Hepatocyte (in vitro differentiated cells): ENCODE measurements at places on chromosomes 2 and 18. TPM values are rescaled to one million over a fixed set of nuclear protein-coding genes. Genes with fewer than 3 reads are reported as not detected.

DNA sequence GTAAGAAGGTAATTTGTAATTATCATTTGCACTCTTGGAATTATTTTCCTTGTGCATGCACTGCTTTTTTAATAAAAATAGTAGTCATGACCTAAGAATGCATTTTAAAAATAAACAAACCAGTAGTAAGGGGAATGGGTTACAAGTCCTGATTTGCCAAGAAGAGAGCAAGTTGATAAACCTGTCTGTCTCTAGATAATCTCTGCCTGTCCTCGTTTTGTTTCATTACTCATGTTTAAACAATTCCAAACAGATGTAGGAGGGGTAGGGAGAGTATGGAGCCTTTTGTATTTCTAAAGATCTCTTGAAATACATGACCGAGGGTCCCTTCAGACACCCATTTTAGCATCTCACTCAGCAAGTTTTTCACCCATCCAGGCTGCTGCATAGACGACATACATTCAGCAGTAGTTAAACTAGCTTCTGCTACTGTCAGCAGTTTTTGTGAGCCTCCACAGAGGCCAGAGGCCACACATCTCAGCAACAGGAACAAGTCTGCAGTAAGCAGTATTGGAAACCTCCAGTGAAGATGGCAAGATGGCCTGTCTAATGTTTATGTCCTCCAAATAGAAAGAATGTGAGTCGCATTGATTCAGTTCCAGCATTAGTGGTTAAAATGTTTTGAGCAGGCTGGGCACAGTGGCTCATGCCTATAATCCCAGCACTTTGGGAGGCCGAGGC, 2.3 kb upstream of the EXOC6B start:
- peak; percentile 23 for DNase-seq

- DNase-seq, result no peak
Measured at GRCh38 chr2:235638541-235639427, 144.9 kb downstream of the AGAP1 start.

DNA sequence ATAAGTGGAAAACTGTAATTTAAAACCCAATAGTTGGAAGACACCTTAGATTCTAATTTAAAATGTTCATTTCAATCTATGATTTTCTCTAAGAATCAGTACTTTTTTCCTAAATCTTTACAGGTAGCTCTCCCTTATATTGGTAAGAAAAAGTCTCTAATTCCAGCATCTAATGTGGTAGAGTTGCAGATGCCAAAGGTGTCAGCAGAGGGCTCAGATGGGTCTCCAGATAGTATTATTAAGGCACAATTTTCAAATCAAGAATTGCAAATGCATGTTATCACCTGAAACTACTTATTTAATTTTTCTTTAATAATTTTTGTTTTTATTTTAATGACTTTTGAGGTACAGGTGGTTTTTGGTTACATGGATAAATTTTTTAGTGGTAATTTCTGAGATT, 25.5 kb upstream of the ITGA4 start:
- DNase-seq, result no peak

The SLC19A3 gene
- 13.8 and 15.5 TPM in 2 replicates for polyA plus RNA-seq

DNA sequence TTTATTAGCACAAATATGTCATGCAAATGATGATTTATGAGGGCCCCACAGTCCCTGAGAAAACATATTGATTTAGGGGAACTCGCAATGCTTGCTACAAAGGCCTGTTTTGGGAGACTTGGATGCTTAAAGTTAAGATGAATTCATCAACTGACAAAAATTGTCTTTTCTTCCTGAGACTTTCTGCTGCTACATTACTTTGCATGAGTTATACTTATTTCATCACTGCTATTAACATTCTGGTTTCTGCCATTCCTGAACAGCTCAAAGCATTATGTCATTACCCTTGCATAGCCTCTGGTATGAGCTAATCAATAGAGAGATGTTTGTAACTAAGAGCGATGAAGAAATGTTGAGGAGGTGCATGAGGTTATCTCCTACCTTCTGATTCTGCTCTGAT, 74.4 kb downstream of the SOX11 start:
- DNase-seq, result no peak

The RAB6D gene
- polyA plus RNA-seq, result 1.3 and 1.5 TPM in 2 replicates

The ZAP70 gene
- polyA plus RNA-seq, result 1.5 and 1.6 TPM in 2 replicates

DNA sequence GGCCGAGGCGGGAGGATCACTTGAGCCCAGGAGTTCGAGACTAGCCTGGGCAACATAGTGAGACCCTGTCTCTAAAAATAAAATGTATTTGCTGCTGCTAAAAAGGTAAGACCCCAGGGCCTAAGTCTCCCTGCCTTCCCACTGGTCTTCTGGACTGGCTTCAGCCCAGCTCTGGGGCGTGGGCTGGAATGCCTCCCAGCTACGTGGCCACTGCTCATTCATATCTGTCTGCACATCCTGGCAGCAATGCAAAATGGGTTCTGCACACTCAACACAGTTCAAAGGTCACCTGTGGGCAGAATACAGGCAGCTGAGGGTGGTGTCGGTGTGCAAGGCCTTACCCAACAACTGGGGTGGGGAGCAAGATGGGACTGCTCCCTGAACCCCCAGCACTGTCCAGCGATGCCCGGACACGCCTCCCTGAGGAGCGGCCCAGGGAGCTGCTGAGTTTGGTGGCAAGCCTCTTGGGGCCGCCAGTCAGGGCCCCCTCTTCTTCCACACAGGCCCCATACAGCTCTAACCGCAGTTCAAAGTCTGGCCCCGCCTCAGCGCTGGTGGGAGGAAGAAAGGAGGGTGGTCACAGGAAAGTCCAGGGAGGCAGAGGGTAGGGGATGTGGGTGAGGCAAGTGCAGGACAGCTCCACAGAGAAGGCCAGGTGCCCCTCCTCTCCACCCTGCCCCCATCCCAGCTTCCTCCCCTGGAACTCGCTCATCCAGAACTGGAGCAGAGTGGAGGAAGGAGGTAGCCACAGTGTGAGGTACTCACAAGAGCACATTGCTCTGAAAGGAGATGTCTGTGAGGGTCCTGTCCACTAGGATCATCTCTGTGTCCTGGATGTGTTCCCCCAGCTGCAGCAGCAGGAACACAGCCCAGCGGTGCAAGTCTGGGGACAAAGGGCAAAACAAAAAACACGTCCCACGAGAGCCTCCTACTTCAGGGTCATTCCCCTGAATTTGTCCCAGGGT, 8.2 kb downstream of the WDR54 start:
- peak; percentile 54 for DNase-seq

GRCh38 chr2:69578198-69578540, 65.4 kb downstream of the AAK1 start:
- no peak for DNase-seq

- no peak for DNase-seq
Measured at GRCh38 chr2:101433465-101433864, 41.4 kb downstream of the RFX8 start.

GRCh38 chr2:128545829-128546228, 227.2 kb upstream of the HS6ST1 start:
- DNase-seq, result no peak

DNA sequence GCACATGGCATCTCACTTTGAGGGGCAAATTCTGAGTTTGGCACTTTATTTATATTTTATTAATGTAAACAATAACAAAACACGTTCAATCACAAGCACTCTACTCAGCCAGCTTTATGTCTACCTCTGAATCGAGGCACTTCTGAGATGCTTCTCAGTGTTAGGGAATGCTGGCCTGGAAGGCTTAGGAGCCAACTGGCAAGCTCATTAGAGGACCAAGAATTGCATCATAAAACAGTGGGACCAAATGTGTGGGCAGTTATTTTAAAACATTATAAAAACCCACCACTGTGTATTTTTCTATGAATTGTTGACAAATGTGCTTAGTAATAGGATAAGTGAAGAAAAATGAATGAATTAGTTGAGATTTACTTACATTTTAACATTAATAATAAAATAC, 46.8 kb upstream of the SMIM21 start:
- no peak for DNase-seq

GRCh38 chr2:119644186-119644585, 34.8 kb upstream of the TMEM177 start:
- DNase-seq, result no peak

DNA sequence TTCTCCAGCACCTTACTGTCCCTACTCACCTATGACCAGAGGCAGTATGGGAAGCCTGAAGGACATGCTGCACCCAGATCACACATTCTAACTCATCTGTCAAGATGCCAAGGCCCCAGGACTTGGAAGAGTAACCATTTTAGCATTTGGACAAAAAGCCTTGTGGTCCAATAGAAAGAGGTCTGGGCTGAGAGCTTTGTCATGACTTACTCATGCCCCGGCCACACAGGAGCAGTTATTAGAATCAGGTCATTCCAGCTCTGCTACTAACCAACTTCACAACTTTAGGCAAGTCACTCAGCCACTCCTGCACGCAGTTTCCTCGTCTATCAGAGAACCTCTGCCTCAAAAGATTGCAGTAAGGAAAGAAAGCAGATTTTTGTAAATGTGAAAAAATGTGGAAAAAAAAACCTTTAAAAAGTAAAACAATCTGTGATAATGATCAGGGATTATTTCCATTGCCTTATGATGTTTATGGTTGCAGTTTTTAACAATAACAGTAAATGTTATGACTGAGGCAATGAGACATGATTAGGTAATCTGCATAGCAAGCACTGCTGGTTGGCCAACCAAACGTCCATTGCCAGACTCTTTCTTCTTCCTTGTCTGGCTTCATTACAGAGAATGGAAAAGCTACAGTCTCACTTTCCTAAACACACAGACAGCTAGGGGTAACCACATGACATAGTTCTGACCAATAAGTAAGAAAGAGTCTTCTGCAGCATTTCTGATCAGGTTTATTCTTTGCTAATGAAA, 255.4 kb upstream of the CHAC2 start:
- DNase-seq, result no peak

DNA sequence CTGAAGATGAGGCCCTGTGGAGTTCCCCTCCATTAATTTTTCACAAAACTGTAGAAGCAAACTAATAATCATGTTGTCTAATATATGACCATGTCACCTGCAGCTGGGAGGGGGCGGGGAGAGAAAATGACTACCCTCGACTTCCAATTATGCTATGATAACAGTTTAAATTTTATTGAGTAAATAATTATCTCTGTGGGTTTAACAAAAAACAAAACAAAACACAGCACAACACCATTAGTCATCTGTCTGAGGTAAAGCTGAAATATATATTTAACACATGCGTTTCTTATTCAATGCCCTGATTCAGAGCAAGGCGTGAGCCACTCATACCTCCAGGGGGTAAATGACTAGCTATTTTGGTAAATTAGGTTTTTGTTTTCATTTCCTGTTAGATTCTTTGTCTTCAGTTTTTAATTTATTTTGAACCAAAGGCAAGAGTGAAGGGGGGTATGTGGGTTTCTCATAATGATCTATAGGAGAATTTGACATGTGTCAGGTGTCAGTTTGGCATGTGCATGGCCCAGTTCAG, 77.4 kb upstream of the ZCCHC2 start:
- DNase-seq, result no peak

The ANKRD44 gene
- polyA plus RNA-seq, result 1.7 and 9.1 TPM in 2 replicates

The SLC40A1 gene
- 153 and 186 TPM in 2 replicates for polyA plus RNA-seq

DNA sequence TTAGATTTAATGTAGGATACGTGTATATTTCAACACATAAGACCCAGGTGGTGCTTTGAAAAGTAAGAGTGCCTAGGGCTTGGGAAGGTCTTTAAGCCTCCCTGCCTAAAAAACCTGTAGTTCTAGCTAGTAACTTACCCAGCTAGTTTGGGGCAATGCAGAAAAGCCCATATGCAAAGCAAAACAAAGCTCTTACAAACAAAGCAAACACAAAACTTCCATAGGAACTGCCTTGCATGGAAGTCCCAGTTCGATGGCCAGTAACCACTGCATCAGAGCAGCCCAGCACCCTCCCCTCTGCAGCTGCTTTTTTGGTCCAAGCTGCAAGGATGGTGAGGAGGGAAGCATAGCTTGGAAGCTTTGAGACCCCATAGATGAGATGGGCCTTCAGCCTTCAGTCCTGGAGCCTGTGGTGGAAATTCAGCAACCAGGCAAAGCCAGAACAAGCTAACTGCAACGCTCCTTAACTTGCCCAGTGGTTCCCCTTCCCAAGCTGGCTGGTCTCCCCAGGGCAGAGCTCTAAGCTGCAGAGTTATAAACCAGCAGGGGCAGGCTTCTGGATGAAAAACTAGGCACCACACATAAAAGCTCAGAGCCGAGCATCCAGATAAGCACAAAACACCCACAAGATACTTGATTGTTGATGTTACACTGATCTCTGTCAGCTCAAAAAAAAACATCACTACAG, 16.2 kb downstream of the C2orf76 start:
- no peak for DNase-seq
